ENCODE measurements at places on chromosomes 6 and 20.

GRCh38 chr6:114277220-114277619 is 65.6 kb downstream of the HS3ST5 start:
- DNase-seq: no peak
- no peaks in the 10 kb centered on the region for H3K36me3 ChIP-seq
- H3K4me3 ChIP-seq: no peak overlapping the region
- no peak overlapping the region for H3K27ac ChIP-seq

GRCh38 chr20:38515631-38516030 is 43.0 kb downstream of the RALGAPB start:
- H3K4me3 ChIP-seq: no peak overlapping the region
- H3K27ac ChIP-seq: no peak overlapping the region
- H3K27me3 ChIP-seq: no peaks in the 10 kb centered on the region
- peaks cover 17% of the 10 kb centered on the region for H3K4me1 ChIP-seq
- no peak for DNase-seq
- peaks cover 30% of the 10 kb centered on the region for H3K36me3 ChIP-seq

DNA sequence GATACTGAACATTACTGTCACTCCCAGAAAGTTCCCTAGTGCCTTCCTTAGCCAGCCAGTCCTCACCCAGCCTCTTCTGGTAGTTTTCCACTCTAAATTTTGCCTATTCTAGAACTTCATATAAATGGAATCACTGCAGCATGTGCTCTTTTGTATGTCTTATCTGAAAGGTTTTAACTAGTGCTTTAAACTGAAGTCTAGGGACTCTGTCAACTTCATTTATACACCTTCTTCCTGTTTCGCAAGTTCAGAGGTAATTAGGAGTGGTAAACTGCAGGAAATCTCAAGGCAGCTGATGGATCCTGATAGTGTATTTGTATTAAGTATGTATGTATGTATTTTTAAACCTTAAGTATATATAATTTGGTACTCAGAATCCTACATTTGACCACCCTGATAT is 94.3 kb downstream of the TCP11 start:
- H3K4me3 ChIP-seq: no peak overlapping the region
- no peak overlapping the region for H3K27ac ChIP-seq
- no peaks in the 10 kb centered on the region for H3K36me3 ChIP-seq
- H3K4me1 ChIP-seq: peaks cover 13% of the 10 kb centered on the region
- no peaks in the 10 kb centered on the region for H3K27me3 ChIP-seq
- DNase-seq: no peak

GRCh38 chr6:75603106-75603420 is 1.4 kb downstream of the SENP6 start:
- no peaks in the 10 kb centered on the region for H3K27me3 ChIP-seq
- DNase-seq: no peak
- H3K4me3 ChIP-seq: peak overlapping the region; percentile 97
- H3K4me1 ChIP-seq: peaks cover 44% of the 10 kb centered on the region
- H3K36me3 ChIP-seq: peaks cover 12% of the 10 kb centered on the region

DNA sequence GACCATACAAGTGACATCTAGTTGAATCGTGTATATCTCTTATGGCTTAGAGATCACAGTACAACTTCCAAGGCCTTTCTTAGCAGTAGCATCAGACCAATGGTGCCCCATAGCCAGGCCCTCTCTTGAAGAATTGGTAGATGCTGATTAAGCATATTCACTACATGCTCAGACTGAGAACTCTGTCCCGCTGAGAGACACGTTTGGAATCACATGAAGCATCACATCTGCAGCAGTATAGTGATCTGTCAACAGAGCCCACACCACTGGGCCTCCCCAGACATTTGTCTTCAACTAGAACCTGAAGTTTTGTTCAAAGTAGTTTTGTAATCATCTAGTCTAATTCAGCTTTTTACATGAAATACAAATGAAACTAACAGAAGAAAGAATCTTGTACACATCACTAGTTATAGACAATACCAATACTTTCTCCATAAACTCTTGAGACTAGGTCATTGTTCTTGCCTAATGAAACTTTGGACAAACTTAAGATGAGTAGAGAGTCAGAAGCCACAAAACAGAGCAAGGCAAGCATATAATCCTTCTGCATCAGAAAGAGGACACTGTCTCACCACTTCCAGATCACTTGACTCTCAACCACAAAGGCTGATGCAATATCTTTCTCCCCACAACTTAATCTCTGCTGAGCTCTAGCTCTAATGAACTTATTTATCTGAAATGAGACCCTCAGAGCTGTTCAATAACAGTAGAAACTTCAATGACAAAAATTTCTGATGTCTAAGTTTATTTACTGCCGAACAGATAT is 182.7 kb downstream of the TBX18 start:
- DNase-seq: no peak
- no peak overlapping the region for H3K4me3 ChIP-seq
- peaks cover 2% of the 10 kb centered on the region for H3K36me3 ChIP-seq
- no peaks in the 10 kb centered on the region for H3K27me3 ChIP-seq

DNA sequence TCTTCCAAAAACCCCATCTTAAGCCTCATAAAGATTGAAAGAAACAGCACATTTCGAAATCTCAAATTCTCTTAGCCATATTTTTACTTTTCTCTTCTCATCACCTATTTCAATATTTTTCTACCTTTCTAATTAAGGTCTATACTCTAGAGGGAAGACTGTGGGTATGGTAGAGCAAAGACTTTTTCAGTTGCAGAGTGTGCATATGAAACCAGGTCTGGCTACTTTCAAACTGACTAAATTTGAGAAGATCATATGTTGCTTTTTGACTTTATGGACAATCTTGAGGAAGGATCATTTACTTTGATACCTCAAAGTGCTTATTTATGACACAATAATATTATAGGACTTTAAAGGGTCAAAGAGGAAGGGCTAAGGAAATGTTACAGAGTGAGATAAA is 20.7 kb downstream of the FILIP1 start:
- no peaks in the 10 kb centered on the region for H3K27me3 ChIP-seq
- DNase-seq: no peak
- no peaks in the 10 kb centered on the region for H3K36me3 ChIP-seq
- peaks cover 7% of the 10 kb centered on the region for H3K4me1 ChIP-seq
- H3K4me3 ChIP-seq: no peak overlapping the region

DNA sequence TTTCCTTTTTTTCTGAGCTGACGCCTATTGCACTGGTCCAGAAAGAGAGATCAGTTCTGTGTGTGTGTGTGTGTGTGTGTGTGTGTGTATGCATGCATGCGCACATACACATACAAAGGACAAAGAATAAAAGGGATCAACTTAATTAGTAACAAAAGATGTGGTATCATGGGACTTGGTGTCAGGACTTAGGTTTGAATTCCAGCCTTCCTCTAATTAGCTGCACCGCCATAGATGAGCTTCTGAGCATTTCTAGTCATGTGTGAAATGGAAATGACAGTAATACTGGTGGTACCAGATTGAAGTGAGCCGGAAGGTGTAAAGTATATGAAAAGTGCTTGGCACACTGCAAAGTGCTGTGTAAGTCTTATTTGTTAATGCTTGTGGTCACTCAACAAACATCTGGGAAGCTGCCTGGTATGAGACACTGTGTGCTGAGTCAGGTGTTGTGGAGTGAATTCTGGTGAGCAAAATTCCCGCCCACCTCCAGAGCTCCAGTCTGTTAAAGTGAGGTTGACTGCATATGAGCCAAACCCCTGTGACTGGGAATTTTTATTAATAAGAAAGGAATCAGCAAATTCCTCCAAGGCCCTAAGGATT is 12.4 kb downstream of the DAAM2 start:
- H3K4me1 ChIP-seq: peaks cover 32% of the 10 kb centered on the region
- DNase-seq: no peak
- H3K4me3 ChIP-seq: no peak overlapping the region
- H3K27ac ChIP-seq: no peak overlapping the region
- no peaks in the 10 kb centered on the region for H3K36me3 ChIP-seq
- no peaks in the 10 kb centered on the region for H3K27me3 ChIP-seq

GRCh38 chr6:149567945-149568585 is 1.9 kb downstream of the GINM1 start:
- H3K27me3 ChIP-seq: peaks cover 2% of the 10 kb centered on the region
- H3K27ac ChIP-seq: peak overlapping the region; percentile 69
- H3K36me3 ChIP-seq: no peaks in the 10 kb centered on the region
- H3K4me3 ChIP-seq: peak overlapping the region; percentile 96
- H3K4me1 ChIP-seq: peaks cover 19% of the 10 kb centered on the region

GRCh38 chr6:110646951-110647910 is 168.0 kb downstream of the CDK19 start:
- H3K27me3 ChIP-seq: no peaks in the 10 kb centered on the region
- H3K4me3 ChIP-seq: no peak overlapping the region
- DNase-seq: no peak

DNA sequence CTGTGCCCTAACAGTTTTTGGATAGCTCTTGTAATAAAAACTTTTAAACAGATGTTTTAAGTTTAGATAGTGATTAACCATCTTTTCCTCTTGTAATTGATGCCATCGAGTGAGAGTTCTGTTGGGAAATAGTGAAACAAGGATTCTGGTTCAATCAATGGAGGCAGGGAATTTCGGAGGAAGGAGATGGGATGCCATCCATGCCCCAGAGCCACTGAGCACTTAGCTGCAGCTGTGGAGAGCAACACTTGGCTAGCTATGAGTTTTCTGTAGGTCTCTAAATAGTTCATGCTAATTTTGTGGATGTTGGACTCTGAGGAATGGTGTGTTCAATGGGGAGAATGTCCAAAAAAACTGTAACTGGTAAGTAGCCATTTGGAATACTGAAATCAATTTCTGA is 16.7 kb downstream of the CBFA2T2 start:
- peaks cover 13% of the 10 kb centered on the region for H3K36me3 ChIP-seq
- no peak for DNase-seq
- peaks cover 4% of the 10 kb centered on the region for H3K4me1 ChIP-seq
- no peak overlapping the region for H3K4me3 ChIP-seq
- no peak overlapping the region for H3K27ac ChIP-seq
- no peaks in the 10 kb centered on the region for H3K27me3 ChIP-seq

DNA sequence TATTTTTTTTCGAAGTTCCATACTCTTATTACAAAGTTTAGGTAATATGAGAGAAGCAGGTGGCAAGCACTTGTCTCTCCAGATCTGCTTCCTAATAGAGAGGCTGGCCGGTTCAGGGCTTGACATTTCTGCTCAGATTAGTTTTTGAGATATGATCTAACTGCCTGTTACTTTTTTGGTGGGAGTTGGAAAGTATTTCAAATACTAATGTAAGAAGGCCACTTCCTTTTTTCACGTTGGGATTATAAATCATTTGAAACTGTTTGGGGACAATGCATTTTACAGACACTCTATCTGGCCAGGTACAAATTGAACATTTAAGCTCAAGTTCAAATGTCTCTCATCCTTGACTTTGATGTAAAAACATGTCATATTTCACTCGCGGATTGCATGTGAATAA is 222.1 kb upstream of the SULF2 start:
- H3K27ac ChIP-seq: no peak overlapping the region
- peaks cover 14% of the 10 kb centered on the region for H3K27me3 ChIP-seq
- no peak for DNase-seq
- H3K4me1 ChIP-seq: peaks cover 10% of the 10 kb centered on the region
- no peaks in the 10 kb centered on the region for H3K36me3 ChIP-seq

DNA sequence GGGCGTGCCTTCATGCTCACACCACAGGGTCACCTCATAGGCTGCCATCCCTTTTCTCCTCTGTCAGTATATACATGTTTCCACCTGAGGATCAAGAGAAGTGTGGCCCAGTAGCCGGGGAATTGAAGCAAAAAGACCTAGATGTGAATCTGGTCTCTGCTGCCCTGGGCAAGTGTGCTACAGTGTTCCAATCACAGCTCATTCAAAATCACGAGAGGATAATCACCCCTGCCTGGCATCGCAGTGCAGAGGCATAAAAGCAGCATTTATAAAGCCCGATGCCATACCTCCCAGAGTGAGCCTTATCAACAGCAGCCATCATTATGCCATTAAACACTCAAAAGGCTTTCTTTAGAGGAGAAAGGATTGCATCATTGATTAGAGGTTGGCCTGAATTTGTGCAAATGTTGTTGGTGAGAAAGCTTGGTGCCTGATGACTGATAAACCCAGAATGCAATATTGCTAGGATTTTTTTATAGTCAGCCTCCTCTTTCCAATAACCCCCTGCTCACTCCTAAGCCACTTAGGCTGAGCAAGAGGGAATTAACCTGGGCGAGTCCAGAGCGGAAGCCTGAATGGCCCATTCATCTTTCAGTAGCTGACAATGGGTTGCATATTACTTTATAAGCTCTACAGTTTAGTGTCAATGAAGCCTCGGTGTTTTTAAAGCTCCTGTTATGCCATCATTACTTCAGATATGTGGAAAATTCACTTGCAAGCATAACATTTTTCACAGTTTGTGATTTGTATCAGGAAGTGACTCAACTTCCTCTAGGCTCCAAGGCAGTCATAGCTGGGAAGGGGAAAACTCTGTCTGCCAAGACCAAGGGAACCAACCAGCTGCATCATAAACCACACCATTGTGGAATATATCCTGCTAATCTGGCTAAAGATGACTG is 92.5 kb upstream of the NXT1 start:
- H3K36me3 ChIP-seq: no peaks in the 10 kb centered on the region
- no peak overlapping the region for H3K27ac ChIP-seq
- H3K27me3 ChIP-seq: peaks cover 16% of the 10 kb centered on the region
- no peak for DNase-seq
- H3K4me1 ChIP-seq: peaks cover 3% of the 10 kb centered on the region
- H3K4me3 ChIP-seq: no peak overlapping the region

GRCh38 chr6:6397842-6398241 is 77.4 kb upstream of the F13A1 start:
- DNase-seq: no peak
- H3K4me3 ChIP-seq: no peak overlapping the region
- H3K27ac ChIP-seq: no peak overlapping the region
- peaks cover 57% of the 10 kb centered on the region for H3K27me3 ChIP-seq

- no peaks in the 10 kb centered on the region for H3K27me3 ChIP-seq
- no peak for DNase-seq
- no peak overlapping the region for H3K4me3 ChIP-seq
- peaks cover 29% of the 10 kb centered on the region for H3K4me1 ChIP-seq
- H3K36me3 ChIP-seq: no peaks in the 10 kb centered on the region
- no peak overlapping the region for H3K27ac ChIP-seq
Observed at GRCh38 chr6:15551798-15552197, 111.0 kb downstream of the DTNBP1 start.

- H3K27me3 ChIP-seq: no peaks in the 10 kb centered on the region
- no peak overlapping the region for H3K4me3 ChIP-seq
- peaks cover 2% of the 10 kb centered on the region for H3K4me1 ChIP-seq
- H3K27ac ChIP-seq: no peak overlapping the region
Observed at GRCh38 chr6:45706319-45706718, 309.3 kb downstream of the CLIC5 start.

DNA sequence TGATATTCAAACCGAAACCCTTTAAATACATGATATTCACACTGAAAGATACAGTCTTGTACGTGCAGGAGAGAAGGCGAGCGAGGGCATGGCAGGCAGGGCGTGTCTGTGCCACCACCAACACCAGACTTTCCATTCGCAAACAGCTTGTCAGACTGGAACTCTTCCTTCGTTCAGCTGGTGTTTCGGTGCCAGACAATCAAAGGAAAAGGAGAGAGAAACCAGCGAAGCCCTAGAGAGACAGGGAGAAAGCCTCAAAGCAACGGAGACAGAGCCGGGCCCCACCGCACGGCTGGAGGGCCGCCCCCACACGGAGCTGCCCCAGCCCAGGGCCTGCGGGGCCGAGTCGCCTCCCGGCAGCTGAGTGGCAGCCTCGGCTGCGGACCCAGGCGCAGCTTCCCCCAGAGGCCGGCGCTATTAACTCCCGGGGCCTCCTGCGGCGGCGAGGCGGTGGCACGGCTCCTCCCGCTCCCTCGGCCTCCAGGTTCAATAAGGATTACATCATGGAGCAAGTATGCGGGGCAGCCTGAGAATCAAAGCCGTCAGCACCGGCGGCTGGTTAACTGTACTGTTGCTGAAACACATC is 32.1 kb upstream of the NR2E1 start:
- peak; percentile 75 for DNase-seq
- H3K4me1 ChIP-seq: peaks cover 15% of the 10 kb centered on the region
- H3K27me3 ChIP-seq: peaks cover 14% of the 10 kb centered on the region

- H3K36me3 ChIP-seq: no peaks in the 10 kb centered on the region
- peaks cover 2% of the 10 kb centered on the region for H3K27me3 ChIP-seq
- no peak overlapping the region for H3K4me3 ChIP-seq
- H3K27ac ChIP-seq: no peak overlapping the region
- H3K4me1 ChIP-seq: peaks cover 18% of the 10 kb centered on the region
Observed at GRCh38 chr6:108737594-108738546, 110.4 kb upstream of the ARMC2 start.

Data from mesothelial cell of epicardium (in vitro differentiated cells).